ENCODE measurements at places on chromosomes 2 and 18. TPM values are rescaled to one million over a fixed set of nuclear protein-coding genes. Genes with fewer than 3 reads are reported as not detected.

The RAB12 gene
- 62.1 TPM for total RNA-seq

The RTP5 gene
- not detected for total RNA-seq

The KYNU gene
- 1.2 TPM for total RNA-seq

The POMC gene
- 3.8 TPM for total RNA-seq

The CCL20 gene
- not detected for total RNA-seq

The CIDEA gene
- not detected for total RNA-seq

The FKBP1B gene
- total RNA-seq, result 10.9 TPM

The SERPINB7 gene
- total RNA-seq, result 0.87 TPM

The OSBPL6 gene
- 2.2 TPM for total RNA-seq
